Calu3 (cell line): ENCODE measurements at places on chromosomes 11 and 22. TPM values are rescaled to one million over a fixed set of nuclear protein-coding genes. Genes with fewer than 3 reads are reported as not detected.

Gene LINC01488
- total RNA-seq, result not detected in 2 replicates

- H3K36me3 ChIP-seq, result peaks cover 17% of the 10 kb centered on the region
- no peak for DNase-seq
- H3K4me3 ChIP-seq, result no peak overlapping the region
- H3K4me1 ChIP-seq, result peaks cover 36% of the 10 kb centered on the region
- H3K27me3 ChIP-seq, result no peaks in the 10 kb centered on the region
These were observed 13.1 kb downstream of the SLC43A1 start for GRCh38 chr11:57502376-57502775.

DNA sequence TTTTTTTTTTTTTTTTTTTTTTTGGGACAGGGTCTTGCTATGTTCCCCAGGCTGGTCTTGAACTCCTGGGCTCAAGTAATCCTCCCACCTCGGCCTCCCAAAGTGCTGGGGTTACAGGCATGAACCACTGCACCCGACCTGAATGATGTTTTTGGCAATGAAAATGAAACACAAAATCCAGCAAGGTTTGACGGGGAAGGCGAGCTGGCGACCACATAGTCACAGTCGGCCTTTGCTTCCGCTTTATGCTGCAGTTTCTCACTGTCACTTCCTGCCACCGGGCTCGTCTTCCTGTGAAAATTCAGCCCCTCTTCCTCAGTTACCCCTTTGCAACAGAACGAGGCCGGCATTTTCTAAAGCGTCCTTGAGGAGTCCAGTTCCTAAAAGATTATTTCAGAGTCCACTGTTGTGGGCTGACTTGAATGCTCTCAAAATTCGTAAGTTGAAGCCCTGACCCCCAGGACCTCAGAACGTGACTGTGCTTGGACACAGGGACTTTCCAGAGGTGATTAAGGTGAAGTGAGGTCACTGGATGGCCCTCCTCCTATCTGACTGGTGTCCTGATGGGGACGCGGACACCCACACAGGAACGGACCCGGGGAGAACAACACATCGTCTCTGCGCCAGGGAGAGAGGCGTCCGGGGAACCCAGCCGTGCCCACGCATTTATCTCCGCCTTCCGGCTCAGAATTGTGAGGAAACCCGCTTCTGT, 2.9 kb upstream of the BID start:
- no peak overlapping the region for H3K4me3 ChIP-seq
- H3K27me3 ChIP-seq, result no peaks in the 10 kb centered on the region
- peaks cover 27% of the 10 kb centered on the region for H3K4me1 ChIP-seq
- no peak overlapping the region for H3K27ac ChIP-seq
- peaks cover 24% of the 10 kb centered on the region for H3K36me3 ChIP-seq

- peak overlapping the region; percentile 96 for H3K27ac ChIP-seq
- H3K4me3 ChIP-seq, result peak overlapping the region; percentile 89
- peaks cover 8% of the 10 kb centered on the region for H3K4me1 ChIP-seq
- H3K27me3 ChIP-seq, result no peaks in the 10 kb centered on the region
These were observed 1.1 kb downstream of the HYOU1 start for GRCh38 chr11:119055901-119056300.

- no peaks in the 10 kb centered on the region for H3K27me3 ChIP-seq
- H3K4me3 ChIP-seq, result no peak overlapping the region
- no peak for DNase-seq
These were observed 717 bp downstream of the OSM start for GRCh38 chr22:30265823-30266444.

DNA sequence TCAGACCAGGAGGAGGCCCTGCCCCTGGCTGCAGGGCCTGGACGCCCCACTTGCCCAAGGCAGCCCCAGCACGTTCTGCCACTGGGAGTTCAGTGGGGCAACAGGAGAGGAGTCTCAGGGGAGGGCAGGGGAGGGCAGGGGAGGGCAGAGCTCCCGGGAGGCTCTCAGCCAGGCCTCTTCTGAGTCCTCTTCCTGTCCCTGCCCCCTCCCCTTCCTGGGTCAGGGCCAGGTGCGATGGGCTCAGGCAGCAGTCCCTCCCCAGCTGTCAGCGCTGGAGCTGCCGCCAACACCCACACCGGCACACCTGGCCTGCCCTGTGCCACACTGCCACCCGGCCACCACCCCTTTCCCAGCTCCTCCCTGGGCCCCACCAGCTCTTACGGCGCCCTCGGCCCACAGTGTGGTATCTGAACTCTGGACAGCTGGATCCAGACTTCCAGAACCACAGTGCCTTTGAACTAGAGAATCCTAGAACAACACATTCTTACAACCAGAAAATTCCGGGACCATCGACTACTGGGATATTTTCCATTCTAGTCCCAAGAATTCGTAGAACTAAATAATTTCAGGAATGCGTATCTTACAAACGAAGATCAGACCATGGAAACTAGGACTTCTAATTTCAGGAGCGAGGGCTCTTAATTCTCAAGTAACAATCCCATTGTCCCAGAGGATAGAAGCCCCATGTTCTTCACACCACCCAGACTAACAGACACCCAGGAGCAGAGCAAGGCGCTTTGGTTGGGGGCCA, 21.8 kb downstream of the RPL3 start:
- no peak overlapping the region for H3K4me3 ChIP-seq
- peaks cover 14% of the 10 kb centered on the region for H3K36me3 ChIP-seq
- H3K4me1 ChIP-seq, result peaks cover 78% of the 10 kb centered on the region
- H3K27me3 ChIP-seq, result no peaks in the 10 kb centered on the region
- DNase-seq, result no peak

DNA sequence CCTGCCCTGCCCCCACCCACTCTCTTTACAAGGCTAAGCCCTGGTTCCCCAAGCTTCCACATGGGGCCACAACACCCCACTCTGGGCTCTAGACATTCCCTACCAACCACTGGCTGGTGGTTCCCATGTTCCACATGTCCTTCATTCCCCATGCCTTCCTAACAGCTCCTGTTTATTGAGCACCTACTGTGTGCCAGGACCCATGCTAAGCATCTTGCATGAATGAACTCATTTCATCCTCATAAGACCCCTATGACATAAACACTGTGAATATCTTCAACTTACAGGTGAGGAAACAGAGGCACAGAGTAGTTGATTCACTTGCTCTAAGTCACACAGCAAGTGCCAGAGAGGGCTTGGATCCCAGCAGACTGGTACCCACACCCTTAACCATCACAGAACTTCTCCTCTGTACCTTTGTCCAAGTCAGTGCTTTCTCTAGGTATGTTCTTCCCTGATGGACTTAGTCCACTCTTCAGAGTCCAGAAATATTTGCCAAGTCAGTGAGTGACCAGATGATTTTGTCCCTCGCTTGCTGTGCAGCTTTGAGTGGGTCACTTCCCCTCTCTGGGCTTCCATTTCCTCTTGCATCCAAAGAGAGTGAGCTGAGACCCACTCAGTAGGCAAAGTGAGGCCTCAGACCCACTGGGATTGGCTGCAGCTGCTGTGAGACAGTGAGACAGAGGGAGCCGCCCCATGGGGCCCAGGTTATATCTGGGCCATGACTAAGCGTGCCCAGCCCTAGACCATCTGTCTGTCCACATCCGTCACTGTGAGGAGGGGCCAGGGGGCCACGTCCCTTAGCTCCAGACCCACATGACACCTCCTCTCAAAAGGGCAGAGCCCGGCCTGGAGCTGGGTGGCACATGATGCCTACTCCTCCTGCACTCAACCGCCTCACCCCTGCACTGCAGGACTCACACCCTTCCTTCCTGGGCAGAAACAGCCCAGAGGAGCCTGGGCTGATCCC, 132.4 kb downstream of the MN1 start:
- DNase-seq, result peak; percentile 86
- no peak overlapping the region for H3K4me3 ChIP-seq
- H3K27ac ChIP-seq, result peak overlapping the region; percentile 98
- peaks cover 56% of the 10 kb centered on the region for H3K4me1 ChIP-seq
- H3K36me3 ChIP-seq, result peaks cover 19% of the 10 kb centered on the region

- H3K27ac ChIP-seq, result no peak overlapping the region
- peak; percentile 15 for DNase-seq
- H3K36me3 ChIP-seq, result no peaks in the 10 kb centered on the region
- peaks cover 78% of the 10 kb centered on the region for H3K27me3 ChIP-seq
These were observed 77.1 kb upstream of the IGLL5 start for GRCh38 chr22:22810471-22810870.

Gene MOGAT2
- total RNA-seq, result not detected in 2 replicates

Gene SMARCB1
- 88.2 and 88.8 TPM in 2 replicates for total RNA-seq

GRCh38 chr22:36856121-36856791, 4.5 kb upstream of the NCF4 start:
- peaks cover 57% of the 10 kb centered on the region for H3K27me3 ChIP-seq
- peak overlapping the region; percentile 6 for H3K27ac ChIP-seq
- no peaks in the 10 kb centered on the region for H3K36me3 ChIP-seq
- H3K4me1 ChIP-seq, result peaks cover 17% of the 10 kb centered on the region

- peaks cover 56% of the 10 kb centered on the region for H3K4me1 ChIP-seq
- peak overlapping the region; percentile 32 for H3K4me3 ChIP-seq
- H3K27me3 ChIP-seq, result no peaks in the 10 kb centered on the region
These were observed 1.6 kb downstream of the C1QTNF6 start for GRCh38 chr22:37186228-37186996.

DNA sequence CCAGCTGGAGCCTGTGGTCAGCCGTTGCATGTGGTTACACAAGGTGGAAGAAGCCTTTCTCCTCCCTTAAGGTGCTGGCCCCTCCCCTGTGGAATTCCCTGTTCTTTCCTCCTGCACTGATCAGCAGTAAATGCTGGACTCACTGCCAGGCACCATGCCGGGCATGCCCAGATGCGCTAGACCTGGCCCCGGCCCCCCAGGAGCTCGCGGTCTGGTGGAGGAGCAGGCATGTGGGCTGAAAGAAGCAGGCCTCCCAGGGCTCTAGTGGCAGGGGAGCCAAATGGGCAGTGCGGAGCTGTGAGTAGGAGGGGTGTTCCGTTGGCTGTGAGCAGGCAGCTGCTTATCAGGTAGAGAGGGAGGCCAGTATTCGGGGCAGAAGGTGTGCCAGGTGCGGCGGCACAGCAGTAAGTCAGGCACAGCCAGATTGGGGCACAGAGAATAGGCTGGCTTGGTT, 10.2 kb downstream of the DGKZ start:
- no peak overlapping the region for H3K27ac ChIP-seq
- peaks cover 17% of the 10 kb centered on the region for H3K4me1 ChIP-seq
- no peaks in the 10 kb centered on the region for H3K36me3 ChIP-seq
- DNase-seq, result no peak

DNA sequence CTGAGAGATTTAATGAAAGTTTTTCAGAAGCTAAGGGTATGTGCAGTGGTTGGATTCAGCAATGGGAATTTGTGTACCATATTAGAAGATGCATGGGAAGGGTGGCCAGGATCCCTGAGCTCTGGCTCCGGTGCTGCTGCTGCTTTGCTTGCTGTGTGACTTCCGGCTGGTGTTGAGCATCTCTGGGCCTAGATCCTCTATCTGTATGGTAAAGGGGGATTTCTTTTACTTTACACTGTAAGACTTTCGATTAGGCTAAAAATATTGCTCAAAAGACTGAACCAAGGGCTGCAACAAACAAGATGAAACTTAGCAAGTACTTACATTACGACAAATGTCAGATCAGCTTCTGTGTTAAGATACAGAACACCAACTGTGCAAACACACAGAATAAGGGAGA, 39.1 kb downstream of the XRRA1 start:
- H3K4me3 ChIP-seq, result no peak overlapping the region
- peaks cover 5% of the 10 kb centered on the region for H3K36me3 ChIP-seq
- H3K4me1 ChIP-seq, result no peaks in the 10 kb centered on the region
- no peak for DNase-seq
- no peak overlapping the region for H3K27ac ChIP-seq

DNA sequence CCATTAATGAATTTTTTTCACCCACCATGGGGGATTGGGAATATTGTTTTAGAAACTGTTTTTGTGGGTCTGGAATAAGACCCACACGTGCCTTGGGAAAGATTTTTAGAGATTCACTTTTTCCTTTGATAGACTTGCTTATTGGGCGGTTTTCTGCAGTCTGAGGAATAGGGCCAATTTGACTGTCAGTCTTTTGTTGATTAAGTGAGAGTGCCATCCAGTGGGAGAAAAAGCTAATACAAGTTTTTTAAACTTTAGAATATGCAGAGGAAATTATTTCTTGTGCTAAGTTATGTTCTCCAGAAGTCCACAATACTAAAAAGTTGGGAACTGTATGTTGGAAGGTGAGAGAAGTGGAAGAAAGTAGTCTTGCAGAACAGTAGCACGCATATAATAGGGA, 56.1 kb downstream of the PRMT3 start:
- DNase-seq, result no peak
- H3K36me3 ChIP-seq, result no peaks in the 10 kb centered on the region
- H3K27ac ChIP-seq, result no peak overlapping the region
- no peaks in the 10 kb centered on the region for H3K4me1 ChIP-seq
- H3K27me3 ChIP-seq, result no peaks in the 10 kb centered on the region

Gene MMP27
- total RNA-seq, result not detected in 2 replicates

GRCh38 chr11:86369668-86370067, 5.0 kb upstream of the CCDC81 start:
- no peak overlapping the region for H3K27ac ChIP-seq
- no peak for DNase-seq
- peaks cover 9% of the 10 kb centered on the region for H3K36me3 ChIP-seq
- H3K27me3 ChIP-seq, result no peaks in the 10 kb centered on the region
- H3K4me1 ChIP-seq, result peaks cover 12% of the 10 kb centered on the region
- H3K4me3 ChIP-seq, result no peak overlapping the region

DNA sequence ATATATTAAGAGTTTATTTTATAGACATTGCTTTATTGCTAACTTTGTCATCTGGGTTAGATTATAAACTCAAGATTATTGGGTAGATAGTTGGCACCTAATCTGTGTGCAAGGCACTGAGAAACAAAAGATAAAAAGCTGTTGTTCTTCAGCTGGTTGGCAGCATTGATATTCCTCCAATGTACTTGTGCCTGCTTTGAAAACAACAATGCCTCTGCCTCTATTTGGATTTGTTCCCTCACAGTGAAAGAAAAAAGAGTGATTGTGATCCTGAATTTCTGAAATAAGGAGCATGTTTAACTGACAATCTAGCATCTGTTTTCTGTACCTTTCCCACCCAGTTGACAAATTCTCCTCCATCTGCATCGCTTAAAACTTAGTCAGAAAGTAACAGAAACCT, 98.3 kb downstream of the TYR start:
- no peak for DNase-seq
- H3K4me1 ChIP-seq, result no peaks in the 10 kb centered on the region
- H3K27ac ChIP-seq, result no peak overlapping the region
- no peaks in the 10 kb centered on the region for H3K27me3 ChIP-seq
- no peaks in the 10 kb centered on the region for H3K36me3 ChIP-seq
- H3K4me3 ChIP-seq, result no peak overlapping the region

DNA sequence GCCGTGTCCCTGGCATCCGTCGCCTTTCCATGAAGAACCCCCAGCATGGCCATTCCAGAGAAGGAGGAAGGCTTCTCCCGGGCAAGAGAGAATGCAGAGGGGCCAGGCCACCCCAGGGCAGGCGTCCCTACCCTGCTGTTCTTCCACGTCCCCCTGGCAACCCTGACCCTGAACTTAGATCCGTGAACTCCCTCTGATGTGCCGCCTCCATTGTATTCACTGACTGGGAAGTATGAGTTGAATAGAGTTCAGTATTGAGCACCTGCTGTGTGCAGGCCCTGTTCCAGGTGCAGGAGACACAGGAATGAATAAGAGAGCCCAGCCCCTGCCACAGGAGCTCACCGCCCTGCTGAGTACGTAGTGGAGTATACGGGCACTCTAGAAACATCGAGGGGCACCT, 29.1 kb upstream of the RELT start:
- H3K4me1 ChIP-seq, result no peaks in the 10 kb centered on the region
- H3K27me3 ChIP-seq, result peaks cover 2% of the 10 kb centered on the region
- H3K27ac ChIP-seq, result no peak overlapping the region
- DNase-seq, result no peak
- H3K4me3 ChIP-seq, result no peak overlapping the region
- H3K36me3 ChIP-seq, result peaks cover 11% of the 10 kb centered on the region

GRCh38 chr11:44286268-44286880, 23.6 kb downstream of the ALX4 start:
- peak; percentile 68 for DNase-seq
- H3K36me3 ChIP-seq, result no peaks in the 10 kb centered on the region
- H3K27ac ChIP-seq, result no peak overlapping the region
- H3K4me3 ChIP-seq, result no peak overlapping the region

Gene FOLR1
- total RNA-seq, result 2.6 and 2.7 TPM in 2 replicates
